ENCODE measurements at places on chromosomes 1 and 21.

GRCh38 chr1:99533909-99534637 lies 111.8 kb upstream of the PALMD start:
- no peak for DNase-seq

GRCh38 chr1:216456682-216457081 lies 33.4 kb upstream of the USH2A start:
- no peak for DNase-seq

DNA sequence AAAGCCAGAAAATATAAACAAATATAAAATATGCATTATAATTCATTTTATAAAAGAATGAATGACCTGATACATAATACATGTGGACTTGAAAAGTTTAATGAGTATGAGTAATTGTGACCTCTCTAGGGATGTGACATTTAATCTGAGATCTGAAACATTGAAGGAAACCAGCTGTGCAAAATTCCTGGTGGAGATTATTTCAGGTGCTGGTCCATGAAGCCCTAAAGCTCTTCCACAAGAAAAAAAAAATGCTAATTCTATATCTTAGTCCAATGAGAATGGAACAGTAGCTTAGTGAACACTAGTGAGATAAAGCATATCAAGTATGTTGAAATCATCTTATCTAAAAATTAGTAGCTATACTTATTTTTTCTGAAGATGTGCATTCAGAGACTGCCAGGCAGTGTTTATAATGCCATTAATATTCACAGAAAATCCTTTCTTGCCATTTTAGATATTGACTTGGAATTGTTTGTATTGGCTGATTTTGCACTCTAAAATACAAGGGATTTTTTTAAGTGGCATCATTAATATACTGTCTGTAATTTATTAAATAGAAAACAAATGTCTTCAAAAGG lies 1485.9 kb downstream of the PLA2G4A start:
- DNase-seq: no peak

GRCh38 chr1:226095286-226095685 lies 32.8 kb downstream of the H3-3A start:
- no peak for DNase-seq

DNA sequence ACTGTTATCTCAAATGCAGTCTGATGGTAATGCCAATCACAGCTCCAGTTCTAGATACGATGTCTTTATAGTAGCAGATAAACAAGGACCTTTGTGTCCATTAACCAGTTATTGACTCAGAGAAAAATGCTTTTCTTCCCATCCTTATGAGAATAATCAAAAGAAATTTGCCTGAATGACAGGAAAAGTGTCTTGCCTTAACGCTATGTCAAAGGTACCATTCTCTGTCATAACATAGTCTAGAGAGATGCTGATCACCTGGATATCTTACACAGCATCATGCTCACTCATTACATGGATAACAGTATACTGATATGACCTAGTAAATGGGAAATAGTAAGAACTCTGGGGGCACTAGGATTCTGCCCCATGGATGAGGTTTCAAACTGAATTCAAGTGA lies 151.7 kb upstream of the NEGR1 start:
- no peak for DNase-seq

- DNase-seq: no peak
These were observed 9.8 kb downstream of the GREM2 start for GRCh38 chr1:240602189-240602588.

GRCh38 chr1:230030122-230030821 lies 36.8 kb upstream of the GALNT2 start:
- no peak for DNase-seq

GRCh38 chr1:159983681-159984080 lies 29.6 kb upstream of the SLAMF9 start:
- no peak for DNase-seq

DNA sequence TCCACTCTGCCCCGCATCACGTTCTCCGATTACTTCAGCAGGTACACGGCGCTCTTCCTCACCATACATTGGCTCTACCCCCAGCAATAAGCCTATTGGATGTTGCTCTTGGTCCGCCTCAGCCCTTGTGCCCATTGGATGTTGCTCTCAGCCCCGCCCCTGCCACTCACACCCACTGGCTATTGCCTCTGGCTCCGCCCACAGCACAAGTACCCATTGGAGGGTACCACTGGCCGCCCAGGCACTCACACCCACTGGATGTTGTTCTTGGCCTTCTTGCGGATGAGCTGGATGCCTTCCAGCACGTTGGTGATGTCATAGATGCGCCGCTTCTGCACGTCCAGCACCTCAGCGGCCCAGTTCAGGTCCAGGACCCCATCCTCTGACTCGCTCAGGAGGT lies 9.4 kb downstream of the E2F2 start:
- DNase-seq: no peak

GRCh38 chr1:167152192-167152876 lies 58.5 kb downstream of the STYXL2 start:
- no peak for DNase-seq

- no peak for DNase-seq
These were observed 27.8 kb downstream of the FBXO42 start for GRCh38 chr1:16324456-16324890.

DNA sequence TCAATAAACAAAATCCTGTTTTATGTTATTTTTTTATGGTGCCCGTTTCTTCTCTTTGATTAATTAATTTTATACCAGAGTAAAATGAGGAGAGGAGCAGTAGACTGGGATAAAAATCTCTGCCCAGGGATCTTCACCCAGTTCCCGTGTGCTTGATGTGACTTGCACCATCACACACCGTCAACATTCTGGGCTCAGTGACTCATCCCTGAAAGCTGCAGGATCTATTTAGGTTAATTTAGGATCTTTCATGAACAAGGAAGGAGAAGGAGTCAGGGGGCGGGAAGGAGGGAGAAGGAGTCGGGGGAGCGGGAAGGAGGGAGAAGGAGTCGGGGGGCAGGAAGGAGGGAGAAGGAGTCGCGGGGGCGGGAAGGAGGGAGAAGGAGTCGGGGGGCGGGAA lies 182.4 kb downstream of the SMYD3 start:
- DNase-seq: no peak

GRCh38 chr1:225454733-225455132 lies 26.9 kb upstream of the LBR start:
- DNase-seq: peak; percentile 46

DNA sequence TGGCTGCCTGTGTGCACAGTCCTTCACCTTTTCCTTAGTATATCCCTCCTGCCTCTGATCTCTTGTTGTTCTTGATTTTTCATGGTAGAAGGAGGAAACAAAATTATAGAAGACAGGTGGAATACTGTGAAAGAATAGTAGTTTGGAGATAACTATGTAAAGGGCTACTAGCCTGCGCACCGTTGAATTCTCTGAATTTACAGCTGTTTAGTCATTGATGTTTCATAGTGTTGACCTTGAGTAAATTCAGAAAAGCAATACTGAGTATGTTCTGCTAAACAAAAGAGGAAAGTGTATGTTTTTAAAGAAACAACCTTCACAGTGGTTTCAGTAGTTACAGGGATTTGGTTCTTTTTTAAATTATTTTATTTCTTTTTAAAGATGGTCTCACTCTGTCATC lies 18.1 kb downstream of the CAMTA1 start:
- DNase-seq: no peak

DNA sequence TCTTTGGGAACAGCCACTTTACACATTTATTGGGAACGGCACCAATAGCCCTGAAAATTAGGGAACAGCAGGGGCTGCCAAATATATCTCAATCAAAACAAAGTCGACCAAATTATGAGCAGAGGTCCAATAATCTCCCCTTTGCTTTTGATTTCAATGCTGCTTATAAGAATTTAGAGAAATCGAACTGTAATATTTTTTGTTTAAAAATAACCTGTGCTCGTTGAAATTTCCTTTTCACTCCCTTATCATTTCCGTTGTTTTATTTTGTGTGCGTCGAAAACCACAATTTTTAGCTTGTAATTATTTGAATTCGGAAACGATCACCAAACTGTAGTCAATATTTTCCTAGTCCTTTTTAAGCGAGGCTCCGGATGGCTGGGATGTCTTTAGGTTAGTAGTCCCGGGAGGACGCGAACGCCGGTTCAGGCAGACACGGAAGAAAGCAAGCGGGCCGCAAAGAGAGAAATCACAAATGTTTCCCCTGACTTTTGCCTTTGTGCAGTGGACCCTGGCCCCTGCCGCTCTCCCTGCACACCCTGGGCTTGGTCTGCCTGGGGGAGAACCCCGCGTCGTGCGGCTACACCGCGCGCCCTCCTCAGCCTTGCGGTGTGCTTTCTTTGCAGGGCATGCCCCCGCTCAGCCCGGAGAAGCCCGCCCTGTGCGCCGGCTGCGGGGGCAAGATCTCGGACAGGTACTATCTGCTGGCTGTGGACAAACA lies 2.3 kb downstream of the LHX9 start:
- DNase-seq: no peak

DNA sequence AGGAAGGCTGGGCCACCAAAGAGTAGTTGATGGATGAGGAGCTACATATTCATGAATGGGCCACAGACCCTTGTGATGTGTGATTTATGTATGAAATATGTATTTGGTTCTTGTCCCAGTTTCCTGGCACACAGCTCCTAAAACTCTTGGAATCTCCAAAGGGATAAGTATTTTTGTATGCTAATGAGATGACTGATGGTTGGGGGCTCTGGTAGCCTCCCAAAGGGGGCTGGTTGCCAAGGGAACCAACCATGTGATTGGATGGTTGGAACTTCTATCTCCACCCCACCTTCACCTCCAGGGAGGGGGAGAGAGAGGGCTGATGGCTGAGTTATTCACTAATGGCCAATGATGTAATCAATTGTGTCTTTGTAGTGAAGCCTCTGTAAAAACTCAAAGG lies 77.1 kb downstream of the ZNF281 start:
- no peak for DNase-seq

GRCh38 chr1:222953585-222953984 lies 138.7 kb downstream of the DISP1 start:
- DNase-seq: no peak

DNA sequence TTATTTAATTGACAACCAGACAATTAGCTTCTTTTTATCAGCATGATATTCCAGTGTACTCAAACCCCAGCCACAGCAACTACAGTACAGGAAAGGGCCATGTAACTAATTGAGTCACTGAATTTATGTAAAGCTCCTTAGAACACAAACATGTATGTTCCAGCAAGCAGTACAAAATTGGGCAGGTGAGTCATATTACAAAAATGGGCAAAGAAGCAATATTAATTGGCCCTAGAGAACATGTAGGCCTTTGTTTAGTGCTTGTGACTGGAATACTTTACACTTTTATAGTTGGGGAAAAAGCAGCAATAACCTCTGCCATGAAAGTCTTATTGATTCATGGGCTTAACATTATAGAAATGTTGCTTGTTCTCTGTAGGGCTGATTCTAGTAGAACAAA lies 31.8 kb downstream of the CLEC20A start:
- DNase-seq: no peak

GRCh38 chr1:204280099-204280961 lies 66.5 kb upstream of the GOLT1A start:
- no peak for DNase-seq

DNA sequence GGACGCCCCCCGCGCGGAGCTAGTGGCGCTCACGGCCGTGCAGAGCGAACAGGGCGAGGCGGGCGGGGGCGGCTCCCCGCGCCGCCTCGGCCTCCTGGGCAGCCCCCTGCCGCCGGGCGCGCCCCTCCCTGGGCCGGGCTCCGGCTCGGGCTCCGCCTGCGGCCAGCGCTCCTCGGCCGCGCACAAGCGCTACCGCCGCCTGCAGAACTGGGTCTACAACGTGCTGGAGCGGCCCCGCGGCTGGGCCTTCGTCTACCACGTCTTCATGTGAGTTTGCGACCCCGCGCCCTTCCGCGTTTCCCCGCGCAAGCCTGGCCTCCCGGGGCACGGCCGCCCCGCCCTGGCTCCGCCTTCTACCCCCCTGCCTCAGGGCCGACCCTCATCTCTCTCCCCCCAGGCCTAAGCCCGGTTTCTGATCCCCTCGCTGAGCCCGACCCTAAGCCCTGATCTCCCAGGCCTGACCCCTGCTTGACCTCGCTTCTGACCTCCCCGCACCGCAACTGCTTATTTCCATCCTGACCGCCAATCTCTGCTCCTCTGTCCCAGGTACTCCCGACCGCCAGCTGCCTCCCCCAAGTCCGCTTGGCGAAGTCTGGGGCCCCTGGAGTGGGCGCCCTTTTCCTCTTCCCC lies 669 bp downstream of the KCNQ4 start:
- DNase-seq: no peak

DNA sequence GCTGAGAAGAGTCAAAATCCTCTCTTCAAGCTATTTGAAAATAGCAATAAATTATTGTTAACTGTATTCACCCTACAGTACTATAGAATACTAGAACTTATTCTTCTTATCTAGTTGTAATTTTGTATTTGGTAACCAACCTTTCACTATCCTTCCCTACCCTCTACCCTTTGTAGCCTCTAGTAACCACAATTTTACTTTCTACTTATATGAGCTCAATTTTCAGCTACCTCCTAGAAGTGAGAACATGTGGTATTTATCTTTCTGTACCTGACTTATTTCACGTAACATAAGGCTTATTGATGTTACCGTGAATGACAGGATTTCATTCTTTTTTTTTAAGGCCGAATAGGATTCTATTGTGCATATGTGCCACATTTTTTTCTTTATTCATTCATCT lies 30.0 kb downstream of the ZC3H11B start:
- no peak for DNase-seq

DNA sequence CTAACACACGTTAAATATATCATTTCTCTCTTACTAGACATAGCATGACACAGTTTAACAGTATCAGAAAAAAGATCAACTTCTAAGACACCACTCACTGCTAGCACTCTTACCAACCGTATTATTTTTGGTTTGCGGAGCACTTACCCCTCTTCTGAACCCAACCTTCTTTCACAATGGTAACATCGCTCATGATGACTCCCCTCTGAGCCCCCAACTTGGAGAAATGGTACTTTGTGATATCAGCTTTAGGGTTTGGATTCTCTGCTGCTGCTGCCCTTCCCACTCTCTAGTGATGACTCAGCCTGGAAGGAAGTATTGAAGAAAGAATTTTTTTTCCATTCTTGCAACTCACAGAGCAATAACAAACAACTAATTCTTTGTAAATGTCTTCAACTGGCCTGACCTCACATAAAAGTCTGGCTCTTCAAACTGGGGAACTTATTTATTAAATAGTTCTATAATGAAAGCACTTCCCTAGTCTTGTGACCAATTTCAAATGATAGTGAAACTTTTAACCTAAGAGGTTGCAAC lies 7.0 kb downstream of the AKT3 start:
- DNase-seq: no peak

- DNase-seq: no peak
These were observed 28.2 kb upstream of the RGL1 start for GRCh38 chr1:183776731-183777130.

GRCh38 chr1:245483247-245483646 lies 328.5 kb downstream of the KIF26B start:
- no peak for DNase-seq

GRCh38 chr1:67257173-67257535 lies 50.5 kb upstream of the IL12RB2 start:
- DNase-seq: no peak

GRCh38 chr1:165734906-165735305 lies 33.8 kb downstream of the TMCO1 start:
- DNase-seq: no peak

- DNase-seq: no peak
These were observed 30.0 kb downstream of the IRF2BP2 start for GRCh38 chr1:234579967-234580366.

Data from stimulated activated CD8-positive, alpha-beta memory T cell treated with anti-CD3 and anti-CD28 coated beads, Interleukin-7, amount 100 ng/mL, for 1 hour (primary cell).